ENCODE measurements at places on chromosomes 12 and 14.

DNA sequence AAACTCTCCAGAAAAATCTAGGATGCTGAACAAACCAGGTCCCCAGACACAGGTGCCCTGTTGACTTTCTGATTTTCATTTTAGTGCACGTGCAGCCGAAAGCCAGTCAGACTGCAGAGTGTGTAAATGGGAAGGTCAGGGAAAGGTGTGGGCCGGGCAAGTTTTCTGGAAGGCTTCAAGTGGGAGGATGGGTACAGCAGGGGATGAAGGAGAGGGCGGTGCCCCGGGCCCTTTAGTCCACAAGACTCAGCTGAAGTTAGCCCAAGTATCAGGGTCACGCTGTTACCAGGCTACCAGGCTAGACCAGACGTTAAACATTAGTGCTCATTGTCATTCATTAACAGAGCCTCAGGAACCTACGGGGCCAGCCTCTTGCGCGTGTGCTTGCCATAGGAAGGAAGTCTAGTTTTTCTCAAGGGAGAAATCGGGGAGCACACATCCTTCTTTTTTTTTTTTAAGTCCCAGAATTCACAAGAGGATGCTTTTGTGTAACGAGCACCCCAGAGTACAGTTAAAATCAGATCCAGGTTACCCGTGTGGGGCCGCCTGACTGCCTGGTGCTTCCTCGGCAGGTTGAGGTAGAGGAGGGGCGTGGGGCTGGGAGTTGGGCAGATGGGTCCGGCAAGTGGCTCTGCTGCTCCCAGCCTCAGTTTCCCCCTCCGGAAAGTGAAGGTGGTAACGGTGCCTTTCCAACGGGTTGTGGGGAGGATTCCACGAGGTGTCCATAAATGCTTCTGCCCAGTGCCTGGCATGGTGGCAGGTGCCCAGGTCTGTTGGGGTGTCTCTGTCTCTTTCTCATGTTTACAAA is 19.1 kb downstream of the BCL7A start:
- no peak for DNase-seq

DNA sequence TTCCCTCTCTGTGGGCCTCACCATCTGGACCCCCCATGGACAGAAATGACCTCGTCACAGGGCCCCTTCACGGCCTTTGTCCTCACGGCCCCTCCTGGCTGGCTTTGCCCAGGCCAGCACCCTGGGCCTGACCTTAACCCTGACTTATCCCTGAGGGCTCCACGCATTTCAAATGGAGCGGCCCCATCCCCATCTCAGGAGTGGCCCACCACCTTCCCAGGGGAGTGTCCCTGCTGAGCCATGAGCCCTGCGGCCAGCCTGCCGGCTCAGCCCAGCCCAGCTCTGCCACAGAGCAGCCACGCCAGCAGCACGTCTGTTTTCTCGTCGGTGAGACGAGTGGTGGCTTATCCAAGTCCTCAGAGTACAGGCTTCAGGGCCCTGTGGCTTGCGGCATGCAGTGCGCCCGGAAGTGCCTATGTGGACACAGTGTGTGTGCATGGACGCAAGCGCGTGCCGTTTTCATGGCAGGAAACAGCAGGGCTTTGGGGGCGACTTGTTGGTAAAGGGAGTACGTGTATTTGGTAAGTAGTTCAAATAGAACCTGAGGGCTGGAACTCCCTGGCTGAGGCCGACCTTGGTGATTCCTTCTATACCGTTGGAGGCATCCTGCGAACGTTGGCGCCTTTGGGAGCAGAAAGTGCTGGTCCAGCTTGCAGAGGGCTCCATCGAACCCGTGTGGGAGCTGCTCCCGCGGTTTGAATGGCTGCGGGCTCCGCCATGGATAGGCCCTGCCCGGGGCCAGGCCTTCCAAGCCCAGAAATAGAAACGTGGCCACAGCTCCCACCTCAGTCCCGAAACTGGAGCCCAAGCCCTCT is 52.1 kb downstream of the LRCOL1 start:
- peak; percentile 32 for DNase-seq

- DNase-seq = peak; percentile 79
These were observed 39.2 kb downstream of the EFCAB11 start for GRCh38 chr14:89915114-89915878.

GRCh38 chr12:64669270-64669842 is 59.1 kb downstream of the RASSF3 start:
- peak; percentile 59 for DNase-seq

- DNase-seq = no peak
These were observed 6.7 kb downstream of the HSD17B6 start for GRCh38 chr12:56769868-56770267.

DNA sequence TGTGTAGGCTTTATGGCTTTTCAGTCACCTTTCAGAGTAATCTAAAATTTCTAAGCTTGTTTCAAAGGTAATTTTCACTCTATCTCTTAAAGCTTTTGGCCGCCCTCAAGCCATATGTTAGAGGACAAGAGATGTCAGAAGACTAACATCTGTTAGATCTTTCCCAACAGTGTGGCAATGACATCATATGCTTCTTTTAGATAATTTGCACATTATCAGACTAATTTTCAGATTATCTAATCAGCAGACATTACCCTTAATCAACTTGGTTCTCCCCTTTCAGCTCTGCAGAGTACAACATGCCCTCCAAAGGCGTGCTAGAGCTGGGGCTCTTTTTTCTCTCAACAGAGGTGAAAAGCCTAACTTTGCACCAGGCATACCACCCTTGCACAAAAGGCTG is 207.1 kb downstream of the DPF3 start:
- no peak for DNase-seq

GRCh38 chr12:124655698-124656516 is 88.5 kb upstream of the NCOR2 start:
- no peak for DNase-seq

DNA sequence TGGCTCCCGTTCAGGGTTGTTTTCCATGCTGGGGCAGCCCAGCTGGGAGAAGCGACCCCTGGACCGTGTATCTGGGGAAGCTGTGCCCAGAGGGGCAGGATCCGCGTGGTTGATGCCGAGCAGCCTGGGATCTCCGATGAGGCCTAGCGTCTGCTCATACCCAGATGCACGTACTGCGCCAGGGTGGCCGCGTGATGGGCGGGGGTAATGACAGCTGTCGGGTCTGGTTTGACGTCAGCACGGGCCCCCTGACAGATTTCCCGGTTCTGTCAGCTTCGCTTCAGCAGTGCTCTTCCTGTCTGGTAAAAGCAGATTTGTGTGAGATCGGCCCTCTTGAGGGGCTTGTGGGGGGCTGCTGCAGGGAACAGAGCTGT is 147.3 kb downstream of the TSPAN9 start:
- no peak for DNase-seq

DNA sequence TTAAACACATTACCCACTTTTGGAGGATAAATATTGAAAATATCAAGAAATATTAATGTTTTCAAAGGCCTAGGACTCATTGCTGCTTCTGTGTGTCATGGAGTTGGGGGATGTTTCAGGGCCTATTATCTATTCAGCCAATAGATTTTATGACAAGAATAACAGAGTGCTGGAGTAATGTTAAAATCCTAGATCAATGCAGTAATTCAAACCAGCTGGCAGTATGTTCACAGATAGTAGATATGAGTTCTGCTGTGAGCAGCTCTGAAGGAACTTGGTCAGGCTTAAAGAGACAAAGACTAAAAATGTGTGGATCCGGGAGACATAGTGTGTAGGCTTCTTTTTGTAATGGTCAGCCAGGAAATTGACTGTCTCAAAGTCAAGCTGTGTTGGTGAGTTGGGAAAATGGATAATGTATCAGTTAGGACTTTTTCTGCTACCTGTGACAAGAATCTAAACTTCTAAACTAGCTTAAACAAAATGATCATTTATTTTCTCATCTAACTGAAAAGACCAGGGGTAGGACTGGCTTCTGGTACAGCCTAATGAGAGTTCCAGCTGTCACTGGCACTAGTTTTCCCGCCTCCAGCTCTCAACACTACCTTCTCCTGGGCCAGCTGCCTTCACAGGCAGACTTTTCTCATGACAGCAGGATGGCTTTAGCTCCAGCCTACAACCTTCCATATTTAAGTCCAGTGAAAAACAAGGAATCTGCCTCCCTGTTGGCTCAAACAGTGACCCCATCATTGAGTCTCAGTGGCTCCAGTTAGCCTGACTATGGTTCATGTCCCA is 16.3 kb upstream of the POLR3B start:
- no peak for DNase-seq

DNA sequence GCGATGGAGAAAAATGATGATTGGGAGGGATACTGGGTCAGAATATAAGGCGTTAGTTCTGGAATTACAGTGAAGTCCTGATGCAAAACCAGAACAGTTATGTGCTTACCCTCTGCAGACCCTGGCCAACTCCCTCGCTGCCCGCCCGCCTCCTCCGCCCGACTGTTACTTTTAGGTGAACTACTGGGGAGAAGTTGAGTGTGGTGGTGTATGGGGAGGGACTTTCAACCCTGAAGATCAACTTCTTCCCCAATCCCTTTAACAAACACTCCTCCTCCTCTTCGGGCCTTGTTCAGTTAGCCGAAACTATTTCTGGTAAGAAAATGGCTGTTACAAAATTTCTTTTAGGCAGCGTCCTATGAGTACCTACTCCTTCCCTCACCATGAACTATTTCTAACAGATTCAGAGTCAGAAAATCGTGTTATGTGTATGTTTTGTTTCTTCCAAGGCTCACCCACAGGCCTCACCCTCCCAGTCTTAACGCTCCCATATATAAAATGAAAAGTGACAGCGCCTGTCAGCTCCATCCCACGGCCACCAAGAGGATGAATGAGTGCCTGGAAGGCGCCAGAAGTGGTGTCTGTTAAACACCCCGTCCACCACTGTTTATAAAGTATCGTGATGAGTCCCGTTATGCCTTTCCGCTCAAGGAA is 1.3 kb downstream of the FBXO33 start:
- DNase-seq = peak; percentile 17

DNA sequence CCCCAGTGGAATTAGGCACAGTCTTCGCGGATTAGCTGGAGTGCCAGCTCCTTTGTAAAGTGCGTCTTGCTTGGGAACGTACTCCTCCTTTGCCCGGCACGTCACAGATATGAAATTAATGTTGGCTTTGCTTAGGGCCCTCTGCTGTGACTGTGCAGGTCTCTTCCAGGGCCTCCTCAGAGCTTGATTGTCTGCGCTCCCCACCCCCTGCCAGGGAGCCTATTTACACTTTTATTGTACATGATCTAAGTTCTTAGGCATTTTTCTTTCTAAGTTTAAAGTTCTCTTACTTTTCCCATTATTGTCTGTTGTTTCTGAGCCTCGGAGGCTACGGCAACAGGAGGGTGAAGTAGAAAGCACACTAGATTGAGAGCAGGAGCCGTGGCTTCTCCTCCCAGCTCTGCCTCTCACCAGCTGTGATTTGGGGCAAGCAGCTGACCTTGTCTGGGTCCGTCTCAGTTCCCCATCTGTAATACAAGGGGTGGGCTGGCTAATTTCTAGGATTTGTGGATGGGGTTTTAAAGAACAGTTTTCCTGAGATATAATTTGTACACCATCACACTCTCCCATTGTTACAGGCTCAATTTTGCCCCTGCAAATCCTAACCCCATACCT is 81.8 kb downstream of the TSPAN9 start:
- DNase-seq = no peak

DNA sequence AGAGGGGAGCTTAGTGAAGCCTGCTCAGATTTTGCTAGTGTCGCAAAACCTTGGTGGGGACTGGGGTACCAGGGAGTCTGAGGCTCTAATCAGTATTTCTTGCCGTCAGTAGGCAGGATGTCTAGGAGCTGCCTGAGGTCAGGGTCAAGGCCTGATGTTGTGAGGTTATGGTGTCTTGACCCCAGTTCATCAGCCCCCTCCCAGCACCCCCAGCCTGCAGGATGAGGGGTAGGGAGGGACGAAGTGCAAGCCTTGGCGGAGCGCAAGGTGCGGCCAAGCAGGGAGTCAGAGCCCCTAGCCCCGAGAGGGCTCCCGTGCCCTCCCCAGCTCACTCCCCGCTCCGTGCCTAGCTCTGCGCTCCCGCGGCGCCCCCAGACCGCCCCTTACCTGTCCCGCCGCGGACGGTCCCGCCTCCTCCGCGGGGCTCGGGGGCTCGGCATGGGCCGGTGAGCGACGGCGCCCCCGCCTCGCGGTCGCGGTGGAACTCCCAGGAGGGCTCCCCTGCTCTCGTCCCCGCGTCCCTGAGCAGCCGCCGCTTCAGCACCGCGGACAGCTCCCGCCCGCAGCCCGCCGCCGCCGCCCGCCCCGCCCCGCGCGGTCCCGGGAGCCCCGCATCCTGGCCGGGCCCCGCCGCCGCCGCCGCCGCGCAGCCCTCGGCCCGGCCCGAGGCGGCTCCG is 347 bp downstream of the SYNDIG1L start:
- peak; percentile 71 for DNase-seq

DNA sequence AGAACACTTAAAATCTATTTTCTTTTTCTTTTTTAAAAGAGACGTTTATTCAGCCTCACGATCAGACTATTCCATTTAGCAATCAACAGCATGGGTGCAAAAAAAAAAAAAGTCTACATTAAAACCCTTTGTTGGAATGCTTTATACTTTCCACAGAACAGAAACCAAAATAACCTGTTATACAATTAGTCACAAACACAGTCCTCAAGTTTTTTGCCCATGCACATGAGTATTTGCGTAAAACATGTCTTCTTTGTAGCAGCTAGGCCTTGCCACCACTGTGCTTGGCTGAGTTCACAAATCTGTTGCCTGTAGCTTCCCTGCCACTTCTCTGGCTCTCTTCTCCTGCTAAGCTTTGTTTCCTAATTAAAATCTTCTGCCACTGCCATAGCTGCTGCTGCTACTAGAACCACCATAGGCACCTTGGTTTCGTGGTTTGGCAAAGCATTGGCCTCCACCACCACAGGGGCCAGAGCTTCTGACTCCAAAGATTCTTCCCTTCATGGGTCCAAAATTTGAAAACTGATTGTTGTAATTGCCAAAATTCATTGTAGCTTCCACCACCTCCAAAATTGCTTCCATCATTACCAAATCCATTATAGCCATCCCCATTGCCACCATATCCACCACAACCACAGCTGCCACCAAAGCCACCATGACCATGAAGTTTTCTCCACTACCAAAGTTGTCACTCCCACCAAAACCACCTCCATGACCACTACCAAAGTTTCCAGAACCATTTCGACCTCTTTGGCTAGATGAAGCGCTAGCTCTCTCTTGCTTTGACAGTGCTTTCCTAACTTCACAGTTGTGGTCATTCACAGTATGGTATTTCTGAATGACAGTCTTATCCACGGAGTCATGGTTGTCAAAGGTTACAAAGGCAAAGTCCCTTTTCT is 38.1 kb downstream of the KLRG1 start:
- peak; percentile 42 for DNase-seq

- DNase-seq = no peak
These were observed 5.1 kb upstream of the TMEM179 start for GRCh38 chr14:104609666-104610065.

DNA sequence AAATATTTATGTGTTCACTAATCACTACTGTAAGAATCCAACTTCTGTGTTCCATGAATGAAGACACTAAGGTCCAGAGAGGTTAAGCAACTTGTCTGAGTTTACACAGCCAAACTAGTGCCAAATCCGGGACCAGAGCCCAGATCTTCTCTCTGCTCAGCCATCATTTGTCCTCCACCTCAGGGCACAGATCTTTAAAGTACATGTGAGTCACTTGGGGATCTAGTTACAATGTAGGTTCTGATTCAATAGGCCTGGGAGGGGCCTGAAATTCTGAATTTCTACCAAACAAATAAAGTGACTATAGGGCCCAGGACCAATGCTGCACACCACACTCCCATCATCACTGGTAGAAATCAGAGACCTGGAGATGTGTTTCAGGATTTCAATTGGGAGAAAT is 162.9 kb downstream of the GXYLT1 start:
- no peak for DNase-seq

GRCh38 chr12:2963760-2964292 is 4.6 kb downstream of the TEAD4 start:
- no peak for DNase-seq
